ENCODE measurements at places on chromosomes 6 and 20.

DNA sequence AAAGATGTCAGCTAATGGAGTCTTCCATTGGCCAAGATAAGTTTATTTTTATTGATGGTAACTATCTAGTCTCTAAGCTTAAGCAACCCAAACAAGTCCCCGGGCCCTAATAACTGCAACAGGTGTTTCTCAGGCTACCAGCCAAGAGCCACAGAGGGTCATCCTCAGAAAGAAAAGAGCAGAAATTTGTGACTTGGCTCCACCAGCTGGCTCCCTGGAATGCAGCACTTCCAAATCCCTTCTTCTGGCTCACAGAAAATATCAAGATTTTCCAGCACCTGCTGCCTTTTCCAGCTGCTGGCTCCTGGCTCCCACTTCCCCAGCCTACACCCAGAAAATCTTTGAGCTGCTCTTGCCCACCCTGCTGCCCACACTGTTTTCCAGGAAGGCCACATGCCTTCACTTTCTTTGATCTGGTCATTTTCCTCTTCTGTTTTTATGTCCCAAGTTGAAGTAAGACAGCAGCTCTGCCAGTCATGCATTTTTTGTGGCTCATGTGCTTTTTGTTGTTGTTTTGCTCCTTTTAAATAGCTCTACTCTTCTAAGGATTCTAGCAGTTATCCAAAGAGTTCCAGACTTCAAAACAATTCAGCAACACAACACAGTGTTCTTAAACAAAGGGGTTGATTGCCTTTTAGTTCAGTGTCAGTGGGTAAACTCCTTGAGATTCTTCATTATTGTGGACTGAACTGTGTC, 151.0 kb upstream of the SMLR1 start:
- DNase-seq = no peak

GRCh38 chr6:43090559-43090956, 14.4 kb downstream of the PTK7 start:
- DNase-seq = no peak

DNA sequence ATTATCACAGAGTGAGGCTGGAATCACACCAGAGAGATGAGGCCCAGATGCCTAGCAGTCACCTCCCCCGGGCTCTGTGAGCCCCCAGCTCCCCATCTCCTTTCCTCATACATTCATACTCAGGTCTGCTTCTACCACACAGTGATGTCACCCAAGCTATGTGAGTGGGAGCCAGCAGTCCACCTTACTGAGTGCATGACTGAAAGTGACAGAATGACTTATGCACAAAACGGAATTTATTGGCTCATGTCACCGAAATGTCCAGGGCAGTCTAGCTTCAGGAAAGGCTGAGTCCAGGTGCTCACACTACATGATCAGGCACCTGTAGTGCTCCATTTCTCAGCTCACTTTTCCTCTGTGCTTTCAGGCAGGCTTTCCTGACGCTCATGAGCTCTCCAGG, 36.7 kb upstream of the CCN6 start:
- DNase-seq = no peak

DNA sequence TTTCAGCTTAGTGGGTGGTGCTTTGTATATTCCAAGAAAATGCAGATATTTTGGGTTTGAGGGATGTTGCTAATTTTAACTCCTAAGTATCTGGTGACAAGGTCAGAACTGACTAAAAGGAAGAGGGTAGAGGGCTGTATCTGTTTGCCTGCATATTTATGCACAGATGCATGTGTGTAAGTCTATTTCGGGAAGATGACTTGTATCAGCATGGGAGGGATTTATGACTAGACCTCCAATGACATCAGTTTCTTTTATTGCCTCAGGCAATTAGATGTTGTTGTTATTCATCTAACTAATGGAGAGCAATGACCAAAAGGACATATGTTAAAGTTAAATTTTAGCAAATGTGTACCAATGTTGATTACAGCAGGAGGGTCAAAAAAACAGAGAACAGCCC, 734.3 kb downstream of the QKI start:
- DNase-seq = no peak

Measured in stimulated activated CD8-positive, alpha-beta memory T cell treated with anti-CD3 and anti-CD28 coated beads, Interleukin-4, amount 100 ng/mL, for 1 hour (primary cell).